Hindlimb muscle (tissue), 1 donor: ENCODE measurements at places on chromosomes 7 and 10.

- DNase-seq: peak; percentile 70
Observed at GRCh38 chr10:91389636-91390512, 20.3 kb upstream of the HECTD2 start.

GRCh38 chr10:57247271-57247670 is 886.2 kb upstream of the ZWINT start:
- DNase-seq: no peak

GRCh38 chr10:36097696-36098095 is 455.6 kb upstream of the FZD8 start:
- DNase-seq: no peak

GRCh38 chr7:50790381-50790780 is 7.7 kb upstream of the GRB10 start:
- no peak for DNase-seq

GRCh38 chr10:101085846-101086245 is 24.1 kb downstream of the KAZALD1 start:
- no peak for DNase-seq

GRCh38 chr7:151177310-151177709 is 9.7 kb downstream of the ASB10 start:
- no peak for DNase-seq

GRCh38 chr10:88187472-88187871 is 324.0 kb downstream of the PTEN start:
- no peak for DNase-seq

DNA sequence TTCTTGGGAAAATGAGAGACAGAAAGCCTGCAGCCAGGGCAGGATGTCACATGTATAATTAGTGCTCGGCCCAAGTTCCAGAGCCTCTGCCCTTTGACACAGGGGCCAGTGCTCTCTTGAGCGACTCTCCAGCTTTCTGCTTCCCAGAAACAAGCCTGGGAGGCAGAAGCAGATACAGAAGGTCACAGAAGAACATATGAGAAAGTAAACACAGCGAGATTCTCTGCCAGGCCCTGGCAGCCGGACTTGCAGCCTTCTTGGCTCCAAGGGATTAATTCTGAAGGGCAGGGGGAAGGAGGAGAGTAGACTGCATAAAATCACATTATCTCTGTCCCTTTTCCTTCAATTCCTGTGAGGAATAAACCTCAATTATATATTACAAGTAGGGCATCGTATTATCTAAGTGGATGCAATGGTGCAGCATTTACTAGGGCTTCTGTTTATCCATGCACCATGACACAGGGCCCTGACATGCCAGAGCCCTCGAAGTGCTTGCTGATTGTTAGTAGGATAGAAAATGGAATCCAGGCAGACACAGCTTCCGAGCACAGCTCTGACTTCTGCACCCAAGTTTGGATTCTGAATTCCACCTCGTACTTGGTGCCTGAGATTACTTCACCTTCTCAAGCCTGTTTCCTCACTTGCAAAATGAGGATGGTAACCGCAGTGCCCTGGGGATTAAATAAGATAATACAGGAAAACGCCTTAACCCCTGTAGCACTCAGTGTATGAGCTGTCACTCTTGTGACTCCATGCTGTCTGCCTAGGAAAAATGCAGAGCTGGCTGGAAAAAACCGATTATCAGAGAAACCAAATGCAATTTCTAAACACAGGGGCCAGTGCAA is 536.5 kb downstream of the TNS3 start:
- no peak for DNase-seq

- DNase-seq: no peak
Observed at GRCh38 chr10:99345350-99345749, 16.2 kb downstream of the CNNM1 start.

DNA sequence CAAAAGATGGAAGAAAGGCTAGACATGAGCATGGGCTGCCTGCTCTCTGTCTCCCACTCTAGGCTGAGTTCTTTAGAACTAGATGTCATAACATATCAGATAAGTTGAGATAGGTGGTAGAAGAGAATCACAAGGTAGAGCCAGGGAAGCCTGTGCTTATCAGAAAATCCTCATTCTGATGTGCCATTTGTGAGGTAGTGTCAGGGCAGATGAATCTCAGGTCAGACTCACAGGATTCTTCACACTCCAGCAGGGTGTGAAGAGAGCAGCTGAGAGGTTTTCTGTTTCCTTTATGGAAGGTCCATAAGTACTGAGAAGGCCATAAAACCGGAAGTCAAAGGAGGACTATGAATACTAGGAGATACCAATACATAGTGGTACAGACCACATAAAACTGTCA is 132.9 kb downstream of the RNLS start:
- DNase-seq: no peak

- DNase-seq: no peak
Observed at GRCh38 chr7:42930889-42931288, 1.1 kb downstream of the PSMA2 start.

DNA sequence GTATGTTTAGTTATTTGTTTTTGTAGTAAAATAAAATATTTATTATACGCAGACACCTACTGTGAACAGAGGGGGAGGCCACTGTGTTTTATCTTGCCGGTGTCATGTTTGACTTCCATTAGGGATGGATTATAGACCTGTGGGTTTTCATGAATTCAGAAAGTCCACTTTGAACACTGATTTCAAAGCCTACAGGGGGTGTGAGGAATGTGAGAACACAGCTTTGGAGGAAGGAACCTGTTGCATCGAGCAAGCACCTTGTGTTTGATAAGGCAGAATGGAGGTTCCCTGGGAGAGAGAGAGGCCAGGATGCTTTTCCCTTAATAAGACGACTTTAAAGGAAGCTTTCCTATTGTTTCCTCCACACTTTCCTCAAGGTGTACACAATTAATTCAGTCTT is 665.0 kb upstream of the MGMT start:
- DNase-seq: no peak

GRCh38 chr7:29360633-29361625 is 166.4 kb downstream of the CHN2 start:
- peak; percentile 30 for DNase-seq

DNA sequence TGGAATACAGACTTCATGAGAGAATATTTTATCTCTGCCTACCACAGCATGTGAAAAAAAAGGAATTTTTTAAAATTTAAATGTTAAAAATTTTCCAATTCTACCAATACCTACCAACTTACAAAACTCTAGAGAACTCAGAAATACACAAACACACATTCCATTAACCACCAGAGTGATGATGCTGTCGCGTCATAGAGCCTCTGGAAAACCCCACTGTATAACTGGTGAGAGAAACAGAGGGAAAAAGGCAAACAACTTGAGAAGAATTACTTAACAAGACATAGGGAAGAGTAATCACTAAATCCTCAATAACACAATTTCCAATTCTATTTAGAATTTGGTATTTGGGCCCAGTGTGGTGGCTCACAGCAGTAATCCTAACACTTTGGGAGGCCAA is 6.2 kb upstream of the SPOCK2 start:
- DNase-seq: no peak

DNA sequence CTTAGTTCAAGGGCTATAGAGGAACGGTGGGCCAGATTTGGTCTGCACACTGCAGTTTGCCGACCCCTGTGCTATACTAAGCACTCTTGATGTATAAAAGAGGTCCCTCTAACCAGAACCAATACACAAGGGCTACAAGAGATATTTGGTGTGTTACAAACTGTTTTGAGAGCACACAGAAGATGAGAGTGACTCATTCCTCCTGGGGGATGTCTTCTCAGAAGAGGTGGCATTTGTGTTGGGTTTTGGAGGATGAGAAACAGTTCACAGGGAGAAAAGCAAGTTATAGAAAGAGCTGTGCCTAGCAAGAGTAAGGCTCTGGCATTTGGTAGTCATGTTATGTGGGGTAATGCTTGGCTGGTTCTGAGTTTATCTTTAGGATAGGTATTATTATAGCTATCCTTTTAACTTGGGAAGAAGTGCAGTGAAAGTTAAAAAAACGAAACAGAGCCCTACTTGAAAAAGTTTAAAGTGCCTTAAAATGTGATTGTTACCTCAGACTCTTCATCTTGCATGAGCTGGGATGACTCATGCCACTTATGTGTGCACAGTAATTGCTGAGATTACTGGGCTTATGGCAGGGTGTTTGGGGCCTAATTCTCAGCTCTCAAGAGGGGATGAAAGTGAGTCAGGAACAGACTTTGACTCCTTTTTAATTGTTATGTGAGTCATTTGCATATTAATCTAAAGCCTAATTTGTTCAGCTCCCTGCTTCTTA is 160.4 kb downstream of the KIF20B start:
- DNase-seq: no peak

GRCh38 chr7:116328161-116328560 is 117.8 kb downstream of the TES start:
- no peak for DNase-seq

DNA sequence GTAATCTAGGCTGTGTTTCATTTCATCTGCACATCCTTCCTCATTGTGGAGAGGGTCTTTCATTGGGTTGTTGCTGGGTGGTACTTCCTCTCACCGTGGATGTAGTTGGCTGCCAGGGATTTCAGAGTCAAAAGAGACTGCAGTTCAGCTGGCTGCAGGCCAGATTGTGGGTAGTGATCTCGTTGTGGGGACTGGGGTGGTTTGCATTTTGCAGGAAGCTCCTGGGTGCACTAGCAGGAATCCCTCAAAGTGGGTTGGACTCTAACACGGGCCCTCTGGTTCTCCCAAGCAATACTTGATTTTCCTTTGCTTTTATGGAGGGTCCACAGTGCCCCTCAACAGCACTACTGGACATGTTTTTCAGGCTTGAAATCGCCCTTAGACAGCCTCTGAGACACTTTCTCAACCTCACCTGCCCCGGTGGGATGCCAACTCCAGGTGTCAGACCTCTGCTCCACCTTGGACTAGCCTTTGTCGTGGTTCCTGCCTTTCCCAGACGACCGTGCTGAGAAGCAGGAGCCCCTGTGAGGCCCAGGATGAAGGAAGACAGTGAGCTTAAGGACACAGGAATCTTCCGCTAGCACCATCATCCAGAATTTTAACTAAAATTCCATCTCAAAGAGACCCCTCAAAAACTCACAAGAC is 23.9 kb upstream of the ZNF273 start:
- no peak for DNase-seq

DNA sequence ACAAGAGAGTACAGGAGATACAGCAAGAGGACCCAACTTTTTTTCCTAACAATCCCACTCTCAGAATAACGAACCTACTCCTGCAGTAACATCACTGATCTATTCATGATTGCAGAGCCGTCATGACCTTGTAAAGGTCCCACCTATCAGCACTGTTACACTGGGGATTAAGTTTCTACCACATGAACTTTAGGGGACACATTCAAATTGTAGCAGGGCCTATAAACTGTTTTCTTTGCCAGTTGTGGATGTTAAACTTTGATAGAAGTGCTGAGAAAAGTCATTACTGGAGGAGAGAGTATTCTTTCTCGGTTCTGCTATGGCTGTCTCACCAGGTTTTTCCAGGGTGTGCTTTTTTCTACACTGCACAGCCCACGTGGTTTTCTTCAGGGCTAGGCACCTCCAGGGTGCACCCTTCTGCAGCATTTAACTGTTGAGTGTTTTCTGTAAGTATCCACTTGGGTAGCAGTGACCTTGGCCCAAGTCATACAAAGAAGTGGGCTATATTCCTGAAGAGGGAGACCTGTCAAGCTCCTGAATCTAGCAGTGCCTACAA is 131.6 kb upstream of the AHR start:
- no peak for DNase-seq

DNA sequence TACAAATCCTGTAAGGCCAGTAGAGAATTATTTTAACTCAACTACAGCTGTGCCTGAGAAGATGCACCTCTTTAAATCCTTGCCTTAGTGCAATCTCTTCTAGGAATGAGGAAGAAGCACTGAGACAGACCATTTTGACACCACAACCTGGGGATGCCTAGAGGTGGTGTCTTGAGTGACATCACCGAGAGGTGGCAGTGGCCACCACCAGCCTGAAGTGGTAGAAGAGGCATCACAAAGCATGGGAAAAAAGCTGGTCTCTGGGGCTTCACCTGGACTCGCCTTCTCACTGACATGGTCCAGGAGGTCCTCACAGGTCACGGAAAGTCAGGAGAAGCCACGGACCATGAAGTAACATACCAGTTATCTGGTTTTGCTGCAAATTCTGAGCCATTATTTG is 99.2 kb upstream of the PDLIM1 start:
- no peak for DNase-seq

- no peak for DNase-seq
Observed at GRCh38 chr7:44403176-44403759, 77.9 kb upstream of the CAMK2B start.

- no peak for DNase-seq
Observed at GRCh38 chr10:11335167-11335652, 276.2 kb downstream of the USP6NL start.

DNA sequence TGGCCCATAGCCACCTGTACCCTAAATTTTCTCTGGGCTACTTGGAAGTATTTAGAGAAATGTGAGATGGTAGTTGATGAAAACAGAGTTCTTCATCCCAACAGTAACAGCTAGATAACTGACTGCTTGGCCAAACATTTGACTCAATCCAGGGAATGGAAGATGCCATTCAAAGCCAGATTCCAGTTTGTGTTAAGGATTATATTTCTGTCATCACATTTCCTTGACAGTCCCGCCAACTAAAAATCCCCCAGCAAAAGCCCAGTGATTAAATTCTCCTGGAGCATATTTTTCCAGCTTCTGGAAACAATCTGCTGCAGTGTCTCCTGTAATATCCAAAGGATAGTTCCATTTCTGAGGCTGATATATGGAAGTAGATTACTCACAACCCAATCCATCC is 45.4 kb upstream of the PTN start:
- peak; percentile 55 for DNase-seq

- DNase-seq: no peak
Observed at GRCh38 chr7:158824028-158824427, 5.3 kb downstream of the ESYT2 start.

DNA sequence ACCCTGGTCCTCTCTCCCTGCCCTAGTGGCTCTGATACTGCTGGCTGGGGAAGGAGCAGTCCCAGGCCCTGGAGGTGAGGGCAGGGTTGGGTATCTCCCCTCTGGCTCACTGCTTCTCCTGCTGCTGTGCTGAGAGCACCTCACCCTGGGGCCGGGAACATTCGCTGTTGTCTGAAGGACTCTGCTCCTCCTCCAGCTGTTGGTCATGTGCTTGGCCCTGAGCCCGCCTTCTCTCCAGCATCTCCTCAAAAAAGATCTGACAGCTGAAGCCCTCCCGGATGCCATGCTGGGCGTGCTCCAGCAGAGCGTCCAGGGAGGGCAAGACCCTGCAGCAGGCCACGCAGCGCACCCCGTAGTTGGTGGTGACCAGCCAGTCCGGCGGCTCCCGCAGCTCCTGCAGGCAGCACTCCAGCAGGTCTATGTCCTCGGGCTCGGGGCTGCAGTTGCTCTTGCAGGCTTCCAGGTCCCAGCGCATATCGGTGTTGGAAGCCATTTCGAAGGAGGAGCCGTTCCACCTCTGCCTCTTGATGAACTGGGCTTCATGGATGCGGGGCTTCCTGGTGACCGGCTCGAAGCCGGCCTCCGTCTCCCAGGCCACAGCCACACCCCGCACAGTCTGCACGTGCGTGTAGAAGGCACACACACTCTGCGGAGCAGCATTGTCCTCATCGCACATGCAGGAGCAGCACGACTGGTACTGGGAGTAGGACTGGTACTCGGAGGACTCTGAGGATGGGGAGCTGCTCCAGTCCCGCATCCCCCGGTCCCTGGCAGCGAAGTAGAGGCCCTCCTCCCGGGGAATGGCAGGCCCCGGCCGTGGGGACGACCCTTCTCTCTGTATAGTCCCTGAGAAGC is 2.1 kb downstream of the FAM170B start:
- DNase-seq: no peak

GRCh38 chr10:69045441-69046300 is 42.2 kb upstream of the SRGN start:
- no peak for DNase-seq

- DNase-seq: no peak
Observed at GRCh38 chr7:130197094-130197493, 8.1 kb downstream of the TMEM209 start.

GRCh38 chr10:7345717-7346116 is 65.1 kb downstream of the SFMBT2 start:
- DNase-seq: no peak

- no peak for DNase-seq
Observed at GRCh38 chr10:80460399-80461207, 6.5 kb downstream of the TSPAN14 start.
